ENCODE measurements at places on chromosomes 6 and 20.

- DNase-seq = no peak
Measured at GRCh38 chr20:10336959-10337729, 96.9 kb downstream of the MKKS start.

DNA sequence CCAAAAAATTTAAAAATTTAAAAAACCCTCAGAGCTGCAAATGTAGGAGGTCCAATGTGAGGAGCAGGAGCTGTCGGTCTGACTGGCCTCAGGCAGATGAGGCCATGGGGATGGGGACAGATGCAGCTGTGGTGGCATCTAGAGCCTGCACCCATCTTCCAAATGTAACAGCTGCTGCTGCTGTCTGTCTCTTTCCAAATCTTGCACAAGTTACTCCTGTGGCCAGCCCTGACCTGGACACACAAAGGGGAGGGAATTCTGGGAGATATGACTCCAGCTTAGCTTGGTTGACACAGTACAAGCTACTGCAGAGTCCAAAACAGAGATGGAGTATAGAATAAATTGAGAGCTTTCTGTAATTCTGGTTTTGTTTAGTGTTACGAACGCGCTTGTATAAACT lies 115.2 kb downstream of the PRND start:
- DNase-seq = no peak

DNA sequence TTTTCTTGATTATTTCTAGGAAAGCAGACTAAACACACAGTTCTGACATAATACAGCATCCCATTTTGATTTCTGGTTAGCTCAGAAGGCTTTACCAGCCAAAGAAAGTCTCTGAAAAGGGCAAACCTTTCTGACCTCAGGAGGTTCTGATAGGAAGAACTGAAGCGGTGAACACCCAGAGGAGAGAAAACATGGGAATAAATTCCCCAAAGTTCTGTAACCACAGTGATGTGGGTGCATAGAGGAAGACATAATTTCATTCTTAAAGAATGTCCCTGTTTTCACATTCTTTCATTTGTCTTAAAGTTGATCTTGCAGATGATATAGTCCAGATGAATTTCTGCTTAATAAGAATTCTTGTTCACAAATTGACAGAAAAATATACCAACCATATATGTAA lies 60.3 kb downstream of the RSPO3 start:
- no peak for DNase-seq

DNA sequence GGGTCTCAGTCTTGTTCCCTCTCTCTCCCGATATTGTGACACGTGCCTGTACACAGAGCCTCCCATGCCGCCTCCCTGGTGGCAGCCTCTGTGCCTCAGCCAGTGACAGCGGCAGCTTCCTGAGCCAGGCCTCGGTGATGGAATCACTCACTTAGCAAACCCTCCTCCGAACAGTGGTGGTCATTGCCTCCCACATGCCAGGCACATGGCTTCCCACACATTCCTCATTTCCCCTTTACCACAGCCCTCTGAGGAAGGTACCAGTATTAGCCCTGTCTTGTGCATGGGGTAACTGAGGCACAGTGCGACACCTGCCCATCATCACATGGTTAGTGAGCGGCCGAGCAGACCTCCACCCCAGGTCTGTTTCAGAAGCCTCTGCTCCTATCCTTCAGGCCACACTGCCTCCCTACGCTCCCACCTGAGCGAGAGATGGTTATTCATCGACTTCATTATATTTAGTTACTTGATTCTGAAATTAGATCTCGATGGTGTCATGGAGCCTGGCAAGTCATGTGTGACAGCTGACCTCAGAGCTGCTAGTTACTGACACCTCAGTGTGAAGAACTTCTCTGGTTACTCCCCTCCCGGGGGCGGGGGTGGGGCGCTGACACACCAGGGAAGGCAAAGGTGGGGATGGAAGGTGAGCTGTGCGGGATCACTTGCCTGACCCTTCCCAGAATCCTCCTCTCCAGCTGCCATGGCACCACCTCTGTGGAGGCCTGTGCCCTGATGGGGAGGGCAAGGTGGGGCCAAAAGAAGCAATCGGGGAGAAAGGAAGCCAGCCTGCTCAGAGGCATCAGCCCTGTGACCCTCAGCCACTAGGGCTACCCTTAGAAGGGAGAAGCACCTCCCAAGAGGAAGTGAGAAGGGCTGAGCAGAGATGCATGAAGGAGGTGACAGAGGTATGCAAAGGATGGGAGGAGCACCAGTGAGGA lies 17.9 kb downstream of the MDGA1 start:
- DNase-seq = no peak

- no peak for DNase-seq
Measured at GRCh38 chr6:143026696-143027449, 33.8 kb upstream of the AIG1 start.

- DNase-seq = no peak
Measured at GRCh38 chr20:16758454-16759180, 10.5 kb downstream of the OTOR start.

DNA sequence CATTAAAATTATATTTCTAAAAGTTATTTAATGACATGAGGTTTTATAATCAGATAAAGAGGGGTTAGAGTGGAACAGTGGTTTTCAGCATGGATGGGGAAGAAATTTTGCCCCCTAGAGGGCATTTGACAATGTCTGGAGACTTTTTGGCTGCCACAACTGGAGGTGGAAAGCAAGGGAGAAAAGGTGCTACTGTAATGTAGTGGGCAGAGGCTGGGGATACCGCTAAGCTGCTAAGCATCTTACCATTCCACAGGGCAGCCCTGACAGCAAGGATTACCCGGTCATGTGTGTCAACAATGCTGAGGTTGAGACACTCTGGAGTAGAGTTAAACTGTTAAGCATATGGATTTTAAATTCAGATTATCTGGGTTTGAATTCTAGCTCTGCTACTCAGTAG lies 52.9 kb upstream of the FABP7 start:
- no peak for DNase-seq

DNA sequence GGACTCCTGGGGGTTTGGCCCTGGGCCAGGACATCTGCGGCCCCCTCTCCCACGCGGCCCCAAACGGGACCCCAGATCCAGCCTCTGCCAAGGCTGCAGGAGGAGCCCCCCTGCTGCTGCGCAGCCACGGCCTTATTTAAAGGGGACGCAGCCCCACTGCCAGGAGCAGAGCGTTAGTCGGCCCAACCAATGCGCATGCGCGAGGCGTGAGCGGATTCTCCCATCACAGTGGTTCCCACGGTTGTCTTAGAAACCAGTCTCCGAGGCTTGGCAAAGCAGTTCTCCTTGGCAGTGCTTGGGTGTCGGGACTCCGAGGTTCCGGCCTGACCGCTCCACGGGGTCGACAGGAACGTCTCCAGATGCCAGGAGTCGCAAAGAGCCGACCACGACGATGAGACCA lies 288.3 kb upstream of the ZNF337 start:
- DNase-seq = no peak

- DNase-seq = no peak
Measured at GRCh38 chr6:143684486-143684885, 6.7 kb downstream of the PHACTR2 start.

DNA sequence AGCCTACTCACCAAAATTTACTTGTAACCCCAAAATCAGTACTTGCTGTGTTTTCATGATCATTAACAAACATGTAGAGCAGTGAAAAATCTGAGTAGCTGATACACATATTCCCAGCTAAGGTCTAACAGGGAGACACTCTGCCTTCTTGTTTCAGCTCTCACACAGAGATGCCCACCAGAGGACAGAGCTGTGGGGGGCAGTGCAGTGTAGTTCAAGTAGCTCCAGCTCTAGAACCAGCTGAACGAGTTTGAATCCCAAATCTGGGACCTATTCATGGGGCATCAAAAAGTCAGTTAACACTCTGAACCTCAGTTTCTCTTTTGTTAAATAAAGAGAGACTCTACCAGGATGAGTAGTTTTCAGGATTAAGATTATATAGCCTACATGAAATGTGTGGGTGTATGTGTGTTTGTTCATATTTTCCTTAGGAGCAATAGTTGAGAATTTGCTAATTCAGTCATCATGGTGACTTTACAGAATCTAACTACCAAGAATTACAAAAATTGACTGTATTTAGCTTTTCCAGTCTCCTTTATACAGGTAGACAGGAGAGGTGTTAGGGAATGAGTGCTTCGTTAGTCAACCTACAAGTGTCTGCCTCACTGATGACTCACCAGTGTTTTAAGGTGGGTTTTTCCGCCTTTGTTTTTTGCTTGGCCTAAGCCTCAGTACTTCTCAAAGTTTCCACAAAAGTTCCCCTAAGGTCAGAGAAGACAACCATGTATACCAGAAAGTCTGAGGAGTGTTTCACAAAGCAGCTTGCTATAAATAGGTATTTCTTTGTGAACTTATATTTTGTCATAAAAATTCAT lies 164.0 kb upstream of the RUNX2 start:
- no peak for DNase-seq

GRCh38 chr20:63747622-63748069 lies 8.1 kb downstream of the SLC2A4RG start:
- no peak for DNase-seq

Measured in cortex of kidney (tissue), 1 donor.